ENCODE measurements at places on chromosomes 2 and 18.

GRCh38 chr18:44816477-44816876, 135.8 kb downstream of the SETBP1 start:
- no peak for DNase-seq

GRCh38 chr2:134493797-134494196, 225.0 kb downstream of the TMEM163 start:
- no peak for DNase-seq

DNA sequence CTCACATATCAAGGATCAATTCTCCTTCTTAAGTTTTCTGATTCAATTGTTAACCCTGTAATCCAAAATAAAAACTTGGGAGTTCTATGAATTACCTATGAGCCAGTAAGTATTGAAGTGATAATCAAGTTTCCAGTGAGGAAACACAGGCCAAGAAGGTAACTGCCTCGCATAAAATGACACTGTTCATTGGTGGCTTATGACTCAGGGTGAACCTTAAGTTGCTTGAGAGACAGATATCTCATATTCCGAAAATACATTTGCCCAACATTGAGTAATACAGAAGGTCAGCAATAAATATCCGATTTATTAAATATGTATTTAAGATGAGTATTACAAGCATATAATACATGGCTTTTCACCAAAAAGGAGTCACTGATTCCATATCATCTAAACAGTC, 31.9 kb downstream of the PSME4 start:
- no peak for DNase-seq

- DNase-seq: no peak
Observed at GRCh38 chr2:96869281-96869821, 529 bp downstream of the SEMA4C start.

GRCh38 chr18:58392324-58393000, 236.4 kb downstream of the ALPK2 start:
- no peak for DNase-seq

GRCh38 chr2:80302001-80302313, 2.6 kb downstream of the LRRTM1 start:
- no peak for DNase-seq

GRCh38 chr2:95158441-95158840, 1.2 kb downstream of the ZNF514 start:
- no peak for DNase-seq

GRCh38 chr2:671072-671471, 6.1 kb downstream of the TMEM18 start:
- DNase-seq: no peak

GRCh38 chr18:31243740-31244512, 74.0 kb upstream of the DSG1 start:
- DNase-seq: no peak

DNA sequence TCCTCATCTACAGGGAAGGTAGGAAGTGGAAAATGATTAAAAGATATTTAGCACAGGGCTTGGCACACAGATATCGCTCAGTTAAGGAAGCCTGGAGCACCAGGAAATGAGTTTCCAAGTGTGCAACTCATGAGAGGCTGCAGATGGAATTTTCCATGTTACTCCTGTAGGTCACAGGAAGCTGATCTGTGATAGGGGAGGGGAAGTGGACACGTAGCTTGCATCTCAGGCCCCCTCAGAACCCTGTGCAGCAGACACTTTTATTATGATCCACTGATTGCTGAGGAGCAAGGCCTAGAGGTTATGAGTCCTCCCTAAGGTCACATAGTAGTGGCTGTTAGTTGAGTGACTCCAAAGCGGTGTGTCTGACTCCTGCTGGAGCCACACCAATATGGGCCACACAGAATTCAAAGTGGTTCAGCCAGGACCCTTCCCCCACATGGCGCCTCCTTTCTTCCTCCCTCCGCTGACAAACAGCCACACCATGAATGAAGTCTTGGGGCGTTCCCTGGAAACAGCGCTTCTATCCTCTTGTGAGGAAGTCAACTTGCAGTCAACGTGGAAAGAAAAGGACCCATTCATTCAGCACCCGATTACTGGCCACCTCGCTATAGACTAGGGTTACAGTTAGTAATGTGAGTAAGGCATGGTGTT, 21.5 kb downstream of the DYSF start:
- DNase-seq: no peak

- no peak for DNase-seq
Observed at GRCh38 chr18:74066018-74066417, 81.6 kb downstream of the FBXO15 start.

DNA sequence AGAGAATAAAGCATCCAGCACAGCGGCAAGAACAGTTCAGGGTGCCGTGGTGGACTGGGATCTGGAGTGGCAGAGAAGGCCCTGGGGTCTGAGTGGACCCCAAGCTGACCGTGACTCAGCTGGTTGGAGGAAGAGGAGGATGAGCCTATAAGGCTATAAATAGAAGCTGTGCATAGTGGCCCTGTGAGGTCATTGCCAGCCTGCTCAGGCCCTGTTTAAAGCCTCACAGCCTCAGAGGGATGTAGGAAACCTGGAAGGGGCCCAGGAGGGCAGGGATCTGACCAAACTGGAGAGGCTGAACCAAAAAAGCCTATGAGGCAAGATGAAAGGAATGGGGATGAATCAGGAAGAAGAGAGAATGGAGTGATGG, 11.3 kb upstream of the DES start:
- DNase-seq: no peak

GRCh38 chr2:75573145-75573878, 12.6 kb upstream of the EVA1A start:
- DNase-seq: no peak

DNA sequence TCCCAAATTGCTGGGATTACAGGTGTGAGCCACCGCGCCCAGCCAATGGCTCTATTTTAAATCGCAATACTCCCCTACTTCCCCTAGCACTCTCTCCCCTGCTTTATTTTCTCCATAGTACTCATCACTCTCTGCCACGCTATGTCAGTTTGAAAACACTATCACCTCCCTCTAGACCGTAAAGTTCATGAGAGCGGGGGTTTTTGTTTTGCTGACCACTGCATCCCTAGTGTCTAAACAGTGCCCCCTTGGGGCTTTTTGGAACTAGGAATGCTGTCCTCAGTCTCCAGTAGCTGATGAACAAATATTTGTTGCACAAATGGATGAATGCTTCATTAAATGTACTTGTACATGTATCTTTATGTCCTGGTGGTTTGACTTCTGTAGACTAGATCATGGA, 44.1 kb downstream of the ATOH8 start:
- no peak for DNase-seq

GRCh38 chr2:51165534-51166260, 133.8 kb upstream of the NRXN1 start:
- DNase-seq: no peak

DNA sequence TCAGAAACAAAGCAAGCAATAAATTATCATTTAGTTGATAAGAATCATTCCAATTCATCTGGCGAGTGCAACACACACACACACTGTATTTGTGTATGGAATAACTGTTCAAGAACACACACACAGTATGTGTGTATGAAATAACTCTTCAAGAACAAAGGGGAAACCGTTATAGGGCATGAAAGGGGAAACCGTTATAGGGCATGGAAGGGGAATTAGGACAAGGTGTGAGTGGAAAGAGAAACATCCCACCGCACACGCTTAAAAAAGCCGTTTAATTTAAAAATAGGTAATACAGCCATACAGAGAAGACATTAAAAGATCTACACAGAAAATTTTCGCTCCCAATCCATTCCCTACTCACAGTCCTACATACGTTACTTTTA, 607 bp upstream of the TSN start:
- no peak for DNase-seq

GRCh38 chr2:197215748-197216360, 94.7 kb downstream of the ANKRD44 start:
- DNase-seq: peak; percentile 60

DNA sequence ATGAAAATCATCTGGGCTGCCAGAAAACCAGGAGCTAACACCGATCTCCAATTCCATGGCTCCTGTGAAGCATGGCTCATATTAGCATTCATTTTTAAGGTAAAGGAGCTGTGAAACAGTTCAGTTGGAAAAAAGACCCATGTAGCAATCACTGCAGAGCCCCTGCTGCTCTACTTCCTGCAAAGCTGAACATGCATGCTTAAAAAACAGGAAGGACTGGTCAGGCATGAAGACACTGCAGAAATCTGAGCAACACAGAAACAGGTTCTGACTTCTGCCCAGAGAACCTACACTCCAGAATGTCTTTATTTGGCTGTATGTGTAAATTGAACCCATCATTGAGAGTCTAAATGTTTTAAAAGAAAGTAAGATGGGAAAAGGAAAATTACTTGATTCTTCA, 950.6 kb downstream of the DCDC2C start:
- no peak for DNase-seq

GRCh38 chr2:179694963-179695362, 166.4 kb downstream of the ZNF385B start:
- DNase-seq: no peak

- no peak for DNase-seq
Observed at GRCh38 chr2:152058655-152059054, 40.2 kb downstream of the CACNB4 start.

- no peak for DNase-seq
Observed at GRCh38 chr2:190052307-190052706, 10.2 kb downstream of the MSTN start.

GRCh38 chr18:43079422-43079821, 36.1 kb downstream of the RIT2 start:
- DNase-seq: no peak

DNA sequence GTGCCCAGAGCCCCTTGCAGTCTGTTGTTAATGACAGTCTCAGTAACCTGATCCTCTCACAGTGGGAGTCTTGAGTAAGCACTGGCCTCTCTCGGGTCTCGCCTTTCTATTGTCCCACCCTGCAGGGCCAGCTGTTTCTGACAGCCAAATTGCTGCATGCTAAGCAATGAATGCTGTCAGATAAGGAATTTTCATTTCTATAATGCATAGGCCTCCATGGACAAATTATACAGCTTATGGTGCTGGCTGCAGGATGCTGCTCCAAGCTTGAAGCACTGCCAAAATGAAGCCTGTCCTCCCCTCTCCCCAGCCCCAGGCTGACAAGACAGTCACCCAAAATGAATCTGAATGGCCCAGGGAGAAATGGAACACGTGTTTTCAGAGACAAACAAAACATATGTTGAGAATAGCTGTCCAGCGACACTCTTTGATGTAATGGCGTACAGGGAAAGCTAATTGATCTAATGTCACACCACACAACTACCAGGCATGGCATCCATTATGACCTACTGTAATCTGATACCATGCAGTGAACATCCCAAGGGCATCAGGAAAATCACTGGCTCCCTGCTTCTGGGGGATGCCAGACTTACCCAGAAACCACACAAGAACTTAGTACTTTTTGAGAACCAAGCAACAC, 36.8 kb downstream of the ACVR1 start:
- no peak for DNase-seq

DNA sequence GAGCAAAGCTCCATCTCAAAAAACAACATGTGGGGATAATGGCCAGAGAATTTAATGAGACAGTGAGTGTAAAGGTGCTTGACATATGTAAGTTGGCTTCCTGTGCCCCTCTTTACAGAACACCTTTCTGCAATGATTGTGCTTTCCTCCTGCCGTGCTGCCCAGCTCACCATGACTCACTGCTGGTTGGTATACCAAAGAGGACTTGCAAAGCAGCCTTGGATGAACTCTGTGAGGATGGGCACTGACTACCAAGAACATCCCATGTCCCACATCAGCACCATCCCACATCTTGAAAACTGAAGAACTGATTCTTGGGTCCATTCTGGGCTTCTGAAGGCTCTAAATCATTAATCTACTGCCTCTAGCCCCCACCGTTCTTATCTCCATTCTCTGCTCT, 52.2 kb downstream of the NGEF start:
- DNase-seq: no peak

DNA sequence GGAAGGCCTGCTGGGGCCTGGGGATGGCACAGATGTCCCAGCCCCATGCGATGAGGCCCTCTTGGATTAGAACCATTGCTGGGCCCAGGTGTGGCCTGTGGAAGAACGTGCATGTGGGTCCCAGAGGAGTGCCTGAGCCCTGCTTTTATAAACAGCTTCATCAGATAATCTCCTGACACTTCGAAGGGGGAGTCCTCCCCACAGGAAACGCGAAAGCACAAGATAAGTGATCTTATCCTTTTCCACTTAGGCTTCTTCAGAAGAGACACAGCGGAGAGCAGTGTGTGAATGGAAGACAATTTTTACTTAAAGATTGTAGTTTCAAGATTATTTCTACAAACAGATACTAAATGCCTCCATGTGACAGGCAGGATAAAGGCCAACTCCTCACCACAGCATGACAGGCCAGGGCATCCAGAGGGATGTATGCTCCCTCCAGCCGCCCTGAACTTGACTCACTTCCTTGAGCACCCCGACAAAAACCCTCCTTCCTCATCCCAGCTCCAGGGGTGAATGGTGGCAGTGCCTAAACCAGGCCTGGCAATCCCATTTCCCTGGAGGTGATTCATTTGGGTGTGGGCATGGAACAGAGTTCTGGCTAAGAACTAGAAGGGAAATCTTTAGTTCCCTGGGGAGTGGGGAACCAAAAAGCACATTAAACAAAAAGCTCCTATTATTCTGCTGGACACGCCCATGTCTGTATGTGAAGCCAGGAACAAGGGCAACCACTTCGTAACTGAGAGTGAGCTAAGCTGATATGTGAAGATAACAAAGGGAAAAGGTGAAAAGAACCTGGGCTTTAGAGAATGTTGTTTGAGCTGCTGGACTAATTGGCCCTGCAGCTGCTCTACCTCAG, 56.2 kb upstream of the TMEM163 start:
- no peak for DNase-seq

DNA sequence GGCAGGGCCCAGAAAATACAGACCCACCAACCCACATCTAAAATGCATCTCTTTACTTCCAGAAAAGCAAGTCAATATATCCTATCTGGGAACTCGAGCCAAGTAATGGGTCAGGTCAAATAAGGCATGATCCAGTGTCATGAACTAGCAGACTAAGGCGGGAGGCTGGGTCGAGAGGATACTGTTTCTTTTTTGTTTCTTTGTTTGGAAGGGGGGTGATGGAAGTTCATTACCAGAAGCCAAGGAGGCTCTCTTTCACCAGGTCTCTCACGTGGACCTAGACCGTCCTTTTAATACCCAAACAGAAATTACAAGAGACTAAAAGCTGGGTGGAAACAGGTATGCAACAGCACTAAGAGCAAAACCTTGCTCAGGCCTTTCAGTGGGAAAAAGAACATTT, 108.3 kb downstream of the HDAC4 start:
- no peak for DNase-seq

GRCh38 chr2:240347949-240348500, 87.4 kb upstream of the GPC1 start:
- DNase-seq: no peak

DNA sequence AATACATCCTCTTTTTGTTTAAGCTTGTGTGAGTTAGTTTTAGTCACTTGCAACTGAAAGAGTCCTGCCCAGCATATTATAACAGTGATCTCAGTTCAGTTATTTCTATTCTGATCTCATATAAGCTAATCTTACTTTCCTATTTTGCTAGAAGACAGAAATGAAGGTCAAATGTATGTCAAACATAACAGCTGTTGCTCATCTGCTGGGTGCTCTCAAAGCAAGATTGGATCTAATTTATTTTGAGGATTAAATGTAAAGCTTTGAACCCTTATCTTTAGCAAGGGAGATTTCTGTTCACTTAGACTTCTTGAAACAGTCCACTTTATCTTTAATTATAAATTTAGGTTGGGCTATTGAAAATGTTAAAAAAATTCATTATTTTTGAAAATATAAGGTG, 31.2 kb downstream of the CRYGD start:
- DNase-seq: no peak

- no peak for DNase-seq
Observed at GRCh38 chr18:1133541-1133940, 228.9 kb downstream of the ADCYAP1 start.
